Osteoblast (primary cell): ENCODE measurements at places on chromosomes 11 and 22.

- no peak for DNase-seq
Observed at GRCh38 chr11:86591631-86592030, 80.8 kb downstream of the ME3 start.

- DNase-seq: peak; percentile 96
Observed at GRCh38 chr11:12288212-12288930, 89.0 kb upstream of the PARVA start.

- DNase-seq: peak; percentile 85
Observed at GRCh38 chr22:49724030-49724892, 103.4 kb downstream of the BRD1 start.

DNA sequence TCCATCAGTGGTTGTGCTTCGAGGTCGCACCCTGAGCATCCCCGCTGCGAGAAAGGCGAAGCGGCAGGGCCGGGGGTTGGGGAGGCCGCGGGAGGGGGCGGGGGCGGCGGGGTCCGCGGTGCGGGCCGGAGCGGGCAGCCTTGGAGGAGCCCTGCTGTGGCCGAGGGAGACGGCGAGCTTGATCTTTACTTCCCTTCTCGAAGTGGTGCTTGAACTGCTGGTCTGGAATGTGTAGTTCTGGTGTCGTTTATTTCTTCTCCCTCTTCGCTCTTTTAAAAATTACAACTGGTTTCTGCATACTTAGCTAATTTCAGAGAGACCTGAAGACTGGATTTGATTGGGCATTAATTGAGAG lies 1.1 kb downstream of the APLP2 start:
- peak; percentile 87 for DNase-seq

DNA sequence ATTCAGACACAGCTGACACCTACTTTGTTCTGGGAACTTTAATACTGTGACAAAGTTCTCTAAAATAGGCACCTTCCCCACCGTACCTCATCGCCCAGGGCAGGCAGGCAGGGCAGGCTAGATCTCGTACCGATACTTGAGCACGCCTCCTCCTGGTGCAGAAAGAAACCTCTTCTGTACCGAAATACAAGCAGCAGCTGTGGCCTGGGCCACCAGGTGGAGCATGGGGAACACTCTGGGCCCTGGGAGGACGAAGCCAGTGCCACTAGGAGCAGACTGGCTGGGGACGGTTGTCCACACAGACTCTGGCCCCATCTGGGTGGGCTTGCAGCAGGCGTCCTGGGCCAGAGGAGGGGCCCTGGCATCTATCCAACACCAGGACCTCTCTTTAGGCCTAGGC lies 12.8 kb downstream of the PMM1 start:
- peak; percentile 93 for DNase-seq

- DNase-seq: no peak
Observed at GRCh38 chr11:128728767-128729587, 35.1 kb downstream of the FLI1 start.
